ENCODE measurements at places on chromosomes 2 and 18.

- no peaks in the 10 kb centered on the region for H3K27me3 ChIP-seq
- H3K4me1 ChIP-seq: no peaks in the 10 kb centered on the region
- H3K36me3 ChIP-seq: no peaks in the 10 kb centered on the region
- DNase-seq: no peak
These were observed 59.9 kb upstream of the STPG4 start for GRCh38 chr2:47214990-47215389.

GRCh38 chr2:26672818-26673393, 19.6 kb upstream of the KCNK3 start:
- DNase-seq: no peak
- H3K36me3 ChIP-seq: no peaks in the 10 kb centered on the region
- H3K4me1 ChIP-seq: no peaks in the 10 kb centered on the region
- no peak overlapping the region for H3K27ac ChIP-seq
- no peak overlapping the region for H3K4me3 ChIP-seq

- DNase-seq: no peak
- H3K27me3 ChIP-seq: no peaks in the 10 kb centered on the region
- peaks cover 11% of the 10 kb centered on the region for H3K4me1 ChIP-seq
- no peak overlapping the region for H3K4me3 ChIP-seq
These were observed 70.6 kb downstream of the EMILIN2 start for GRCh38 chr18:2917259-2918047.

DNA sequence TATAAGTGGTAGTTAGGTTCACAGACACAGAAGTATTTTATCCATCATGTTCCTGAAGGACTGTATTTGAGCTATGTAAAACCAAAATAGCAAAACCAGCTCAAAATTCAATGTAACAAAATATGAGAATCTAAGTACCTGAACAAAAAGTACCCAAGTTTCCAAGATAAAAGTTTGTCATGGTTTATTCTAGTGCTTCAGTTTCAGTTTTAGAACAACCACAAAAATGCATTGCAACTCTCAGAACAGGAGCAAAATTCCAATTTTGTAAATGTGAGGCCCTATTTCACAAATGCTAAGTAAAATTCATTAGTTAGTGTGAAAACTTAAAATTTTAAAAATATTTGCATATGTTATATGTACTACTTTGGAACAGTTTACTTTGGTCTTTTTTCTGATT, 5.0 kb upstream of the ALPK2 start:
- H3K4me3 ChIP-seq: no peak overlapping the region

DNA sequence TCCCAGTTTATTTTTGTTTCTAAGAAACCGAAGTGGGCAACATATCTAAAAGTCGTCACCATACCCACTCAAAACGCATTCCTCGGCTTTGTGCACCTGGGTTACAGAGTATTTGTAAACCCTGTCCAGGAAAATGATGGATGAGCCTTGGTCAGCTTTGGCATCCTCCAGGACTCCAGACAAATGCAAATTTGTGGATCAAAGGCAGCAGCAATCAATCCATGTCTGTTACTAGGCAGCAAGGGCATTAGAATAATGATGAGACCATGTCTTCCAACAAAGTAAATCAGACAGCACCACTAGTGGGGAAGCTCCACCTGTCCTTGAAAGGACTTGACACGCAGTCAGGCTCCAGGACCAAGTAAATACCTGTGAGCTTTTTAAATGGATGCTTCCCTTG, 672.6 kb upstream of the GYPC start:
- no peak for DNase-seq
- no peaks in the 10 kb centered on the region for H3K4me1 ChIP-seq
- no peaks in the 10 kb centered on the region for H3K36me3 ChIP-seq
- H3K27ac ChIP-seq: no peak overlapping the region

DNA sequence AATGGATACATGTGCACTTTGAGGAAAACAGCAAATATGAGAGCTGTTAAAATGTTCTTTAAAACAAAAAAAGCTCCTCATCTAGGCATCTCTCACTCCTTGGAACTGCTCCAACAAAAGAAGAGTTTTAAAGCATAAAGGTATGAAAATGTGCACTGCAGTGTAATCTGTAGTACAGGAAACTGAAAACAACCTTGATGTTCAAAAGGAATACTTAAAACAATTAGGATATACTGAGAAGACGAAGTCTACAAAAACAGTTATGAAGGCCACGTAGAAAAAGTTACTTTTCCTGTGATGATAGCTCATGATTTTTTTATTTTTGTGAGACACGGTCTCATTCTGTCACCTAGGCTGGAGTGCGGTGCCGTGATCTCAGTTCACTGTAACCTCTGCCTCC, 2.1 kb upstream of the GPR75 start:
- no peaks in the 10 kb centered on the region for H3K4me1 ChIP-seq
- H3K27ac ChIP-seq: no peak overlapping the region
- no peak overlapping the region for H3K4me3 ChIP-seq
- H3K27me3 ChIP-seq: no peaks in the 10 kb centered on the region
- DNase-seq: no peak

GRCh38 chr18:4276953-4277585, 178.0 kb downstream of the DLGAP1 start:
- no peaks in the 10 kb centered on the region for H3K4me1 ChIP-seq
- H3K4me3 ChIP-seq: no peak overlapping the region
- H3K36me3 ChIP-seq: no peaks in the 10 kb centered on the region

GRCh38 chr2:123128951-123129350, 896.1 kb upstream of the CNTNAP5 start:
- H3K4me1 ChIP-seq: no peaks in the 10 kb centered on the region
- no peaks in the 10 kb centered on the region for H3K27me3 ChIP-seq
- H3K4me3 ChIP-seq: no peak overlapping the region
- H3K36me3 ChIP-seq: no peaks in the 10 kb centered on the region

DNA sequence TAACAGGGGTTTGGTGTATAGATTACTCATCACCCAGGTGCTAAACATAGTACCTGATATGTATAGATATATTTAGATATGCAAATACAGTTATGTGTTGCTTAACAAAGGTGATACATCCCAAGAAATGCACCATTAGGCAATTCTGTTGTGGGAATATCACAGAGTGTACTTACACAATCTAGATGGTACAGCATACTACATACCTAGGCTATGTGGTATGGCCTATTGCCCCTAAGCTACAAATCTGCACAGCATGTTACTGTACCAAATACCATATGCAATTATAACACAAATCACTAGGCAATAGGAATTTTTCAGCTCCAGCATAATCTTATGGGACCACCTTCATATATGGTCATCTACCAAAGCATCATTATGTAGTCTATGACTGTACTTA, 43.5 kb upstream of the NPAS2 start:
- H3K36me3 ChIP-seq: no peaks in the 10 kb centered on the region
- no peak overlapping the region for H3K27ac ChIP-seq
- no peak for DNase-seq
- H3K4me1 ChIP-seq: no peaks in the 10 kb centered on the region
- H3K27me3 ChIP-seq: no peaks in the 10 kb centered on the region

GRCh38 chr2:55408098-55408882, 11.4 kb downstream of the CCDC88A start:
- H3K36me3 ChIP-seq: peaks cover 14% of the 10 kb centered on the region
- no peaks in the 10 kb centered on the region for H3K4me1 ChIP-seq
- DNase-seq: no peak
- no peak overlapping the region for H3K4me3 ChIP-seq

- no peak overlapping the region for H3K4me3 ChIP-seq
- no peak for DNase-seq
- H3K36me3 ChIP-seq: no peaks in the 10 kb centered on the region
- H3K4me1 ChIP-seq: no peaks in the 10 kb centered on the region
- H3K27ac ChIP-seq: no peak overlapping the region
- H3K27me3 ChIP-seq: no peaks in the 10 kb centered on the region
These were observed 70.9 kb downstream of the TCF4 start for GRCh38 chr18:55517055-55517454.

- no peaks in the 10 kb centered on the region for H3K27me3 ChIP-seq
- no peak for DNase-seq
- H3K4me3 ChIP-seq: no peak overlapping the region
- no peaks in the 10 kb centered on the region for H3K36me3 ChIP-seq
- no peak overlapping the region for H3K27ac ChIP-seq
These were observed 40.3 kb downstream of the SRBD1 start for GRCh38 chr2:45570671-45571334.

DNA sequence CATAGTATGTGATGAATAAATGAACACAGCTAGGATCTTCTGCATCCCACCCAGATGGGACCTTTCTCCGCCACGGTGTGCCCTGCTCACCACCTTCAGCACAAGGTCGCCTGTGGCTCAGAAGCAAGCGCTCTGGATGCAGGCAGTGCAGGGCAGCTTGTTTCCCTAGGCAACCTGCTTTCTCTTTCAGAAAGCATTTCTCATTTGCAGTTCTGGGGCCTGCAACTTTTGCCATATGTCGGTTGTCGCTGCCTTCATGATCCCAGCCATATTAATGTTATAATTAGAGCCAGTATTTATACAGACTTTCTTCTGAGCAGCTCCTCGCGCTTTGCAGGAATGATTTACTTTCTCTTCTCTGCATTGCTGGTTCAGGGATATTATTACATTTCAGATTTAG, 692.8 kb downstream of the RNF144A start:
- H3K4me3 ChIP-seq: no peak overlapping the region
- no peak for DNase-seq
- H3K36me3 ChIP-seq: no peaks in the 10 kb centered on the region
- no peaks in the 10 kb centered on the region for H3K4me1 ChIP-seq
- no peaks in the 10 kb centered on the region for H3K27me3 ChIP-seq

GRCh38 chr2:52135235-52135634, 1103.3 kb upstream of the NRXN1 start:
- H3K4me3 ChIP-seq: no peak overlapping the region
- H3K27me3 ChIP-seq: no peaks in the 10 kb centered on the region
- no peak for DNase-seq
- H3K4me1 ChIP-seq: no peaks in the 10 kb centered on the region
- H3K36me3 ChIP-seq: no peaks in the 10 kb centered on the region

DNA sequence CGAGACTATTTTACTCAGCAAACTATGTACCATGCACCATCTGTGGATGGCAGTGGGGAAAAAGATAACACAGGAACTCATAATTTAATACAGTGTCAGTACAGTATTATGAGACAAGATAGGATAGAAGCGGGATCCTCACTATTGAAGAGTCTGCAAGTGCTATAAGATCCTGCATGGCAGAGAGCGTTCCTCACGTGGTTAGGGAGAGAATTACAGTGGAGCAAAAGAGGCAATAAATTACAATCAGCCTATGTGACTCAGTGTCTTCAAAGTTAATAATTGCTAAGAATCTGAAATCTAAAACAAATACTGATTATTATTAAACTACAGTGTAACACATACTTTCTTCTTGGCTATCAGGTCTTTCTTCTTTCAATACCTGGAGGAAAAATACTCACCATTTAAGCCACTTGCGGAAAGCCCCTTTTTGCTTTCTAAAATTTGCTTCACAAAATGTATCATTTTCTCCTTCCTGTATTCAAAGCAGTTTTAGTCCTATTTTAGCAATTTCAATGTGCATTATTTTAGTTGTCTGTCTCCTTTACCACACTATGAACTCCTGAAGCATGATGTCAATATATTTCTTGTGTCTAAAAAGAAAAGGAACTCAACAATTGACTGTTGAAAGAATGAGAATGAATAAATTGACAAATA, 342.9 kb downstream of the SPAG16 start:
- no peak for DNase-seq
- no peaks in the 10 kb centered on the region for H3K27me3 ChIP-seq
- no peak overlapping the region for H3K4me3 ChIP-seq
- H3K4me1 ChIP-seq: no peaks in the 10 kb centered on the region
- no peaks in the 10 kb centered on the region for H3K36me3 ChIP-seq
- H3K27ac ChIP-seq: no peak overlapping the region

DNA sequence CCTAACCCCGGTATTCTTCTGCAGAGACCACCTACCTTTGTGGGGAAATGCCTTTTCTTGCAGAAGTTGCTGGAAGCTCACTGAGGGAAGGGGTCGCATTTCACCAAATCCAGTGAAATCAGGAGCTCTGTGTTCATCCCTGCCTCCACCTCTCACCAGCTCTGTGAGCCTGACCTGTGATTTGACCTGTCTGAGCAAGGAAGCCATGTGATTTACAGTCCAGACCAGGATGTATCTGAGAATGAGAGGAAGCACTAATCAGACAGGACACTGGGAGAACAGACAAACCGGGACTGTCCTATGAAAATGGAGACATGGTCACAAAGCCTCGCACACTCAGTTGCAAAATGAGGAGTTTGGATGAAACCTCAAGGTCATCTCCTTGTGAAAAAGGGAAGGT, 285.4 kb downstream of the BCL11A start:
- no peaks in the 10 kb centered on the region for H3K36me3 ChIP-seq
- H3K27me3 ChIP-seq: no peaks in the 10 kb centered on the region
- no peak overlapping the region for H3K27ac ChIP-seq
- no peak for DNase-seq

GRCh38 chr2:98157557-98157956, 70.6 kb downstream of the VWA3B start:
- no peaks in the 10 kb centered on the region for H3K36me3 ChIP-seq
- no peak for DNase-seq
- H3K27me3 ChIP-seq: no peaks in the 10 kb centered on the region
- H3K4me3 ChIP-seq: no peak overlapping the region
- no peak overlapping the region for H3K27ac ChIP-seq

- no peaks in the 10 kb centered on the region for H3K27me3 ChIP-seq
- H3K4me3 ChIP-seq: no peak overlapping the region
- no peaks in the 10 kb centered on the region for H3K36me3 ChIP-seq
- H3K27ac ChIP-seq: no peak overlapping the region
- H3K4me1 ChIP-seq: peaks cover 4% of the 10 kb centered on the region
These were observed 9.2 kb downstream of the BOK start for GRCh38 chr2:241567776-241568175.

GRCh38 chr2:159549234-159549633, 67.1 kb downstream of the BAZ2B start:
- no peaks in the 10 kb centered on the region for H3K36me3 ChIP-seq
- H3K4me3 ChIP-seq: no peak overlapping the region
- no peaks in the 10 kb centered on the region for H3K27me3 ChIP-seq
- H3K27ac ChIP-seq: no peak overlapping the region

GRCh38 chr2:238431-238830, 25.4 kb downstream of the SH3YL1 start:
- H3K4me1 ChIP-seq: no peaks in the 10 kb centered on the region
- no peak overlapping the region for H3K27ac ChIP-seq
- no peaks in the 10 kb centered on the region for H3K27me3 ChIP-seq

- no peak overlapping the region for H3K4me3 ChIP-seq
- H3K27me3 ChIP-seq: no peaks in the 10 kb centered on the region
- no peaks in the 10 kb centered on the region for H3K4me1 ChIP-seq
- no peak for DNase-seq
These were observed 327.0 kb downstream of the NR4A2 start for GRCh38 chr2:156005531-156005930.

- H3K36me3 ChIP-seq: peaks cover 6% of the 10 kb centered on the region
- no peaks in the 10 kb centered on the region for H3K27me3 ChIP-seq
- DNase-seq: peak; percentile 91
- H3K4me3 ChIP-seq: no peak overlapping the region
These were observed 90.9 kb downstream of the RNF144A start for GRCh38 chr2:7007846-7008741.

DNA sequence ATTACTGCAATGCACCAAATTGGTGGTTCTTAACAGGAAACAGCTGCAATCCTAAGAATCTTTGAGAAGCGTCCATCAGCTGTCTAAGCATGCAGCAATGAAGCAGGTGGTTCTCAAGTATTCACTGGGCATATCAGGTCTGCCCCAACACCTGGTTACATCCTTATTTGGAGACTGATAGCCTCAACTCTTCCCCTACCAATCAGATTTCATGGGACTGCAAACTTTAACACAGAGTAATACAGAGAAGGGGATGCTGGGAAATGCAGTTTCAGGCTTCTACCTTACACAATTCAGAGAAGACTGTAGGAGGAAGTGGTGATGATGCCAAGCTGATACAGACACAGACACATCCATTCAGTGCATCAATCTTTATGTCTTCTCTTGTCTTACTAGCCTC, 240.5 kb downstream of the BCL2 start:
- H3K27me3 ChIP-seq: no peaks in the 10 kb centered on the region
- DNase-seq: no peak
- no peaks in the 10 kb centered on the region for H3K36me3 ChIP-seq
- H3K27ac ChIP-seq: no peak overlapping the region
- H3K4me3 ChIP-seq: no peak overlapping the region
- H3K4me1 ChIP-seq: no peaks in the 10 kb centered on the region

Measured in tibial nerve (tissue), 4 donors.